Left lobe of liver (tissue), 2 donors: ENCODE measurements at places on chromosomes 7 and 10.

GRCh38 chr7:94405506-94405905 is 10.8 kb downstream of the COL1A2 start:
- no peak for DNase-seq

GRCh38 chr10:43407148-43407575 is 1.8 kb downstream of the HNRNPF start:
- peak; percentile 75 for DNase-seq

GRCh38 chr7:8131694-8132605 is 130.0 kb downstream of the ICA1 start:
- DNase-seq, result no peak

GRCh38 chr7:27917119-27917518 is 177.2 kb downstream of the TAX1BP1 start:
- no peak for DNase-seq

DNA sequence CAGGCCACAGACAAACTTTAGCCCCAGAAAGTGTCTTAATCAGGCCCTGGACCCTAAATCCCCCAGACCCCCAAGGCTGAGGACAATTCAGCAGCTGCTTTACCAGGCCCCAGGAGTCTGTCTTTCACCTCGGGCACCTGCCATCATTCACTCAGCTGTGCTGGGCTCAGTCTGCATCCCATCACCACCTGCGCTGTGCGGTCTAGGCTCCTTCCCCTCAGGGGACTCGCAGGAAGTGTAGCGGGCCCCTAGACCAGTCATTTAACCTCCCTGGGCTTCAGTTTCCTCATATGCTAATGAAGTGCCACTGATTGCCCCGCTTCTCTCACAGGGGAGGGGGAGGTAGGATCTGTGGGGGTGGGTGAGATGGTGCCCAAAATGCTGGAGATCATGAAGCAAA is 76.4 kb upstream of the ZMIZ1 start:
- no peak for DNase-seq

GRCh38 chr10:130463876-130464364 is 327.7 kb downstream of the GLRX3 start:
- peak; percentile 30 for DNase-seq

- DNase-seq, result no peak
Measured at GRCh38 chr7:28106321-28106829, 74.2 kb downstream of the JAZF1 start.

GRCh38 chr7:66307591-66308215 is 102.6 kb downstream of the TPST1 start:
- DNase-seq, result peak; percentile 66

- DNase-seq, result no peak
Measured at GRCh38 chr7:96329241-96329640, 7.3 kb upstream of the SLC25A13 start.

GRCh38 chr10:123402656-123403055 is 248.5 kb downstream of the BUB3 start:
- no peak for DNase-seq

GRCh38 chr10:95456516-95456915 is 104.7 kb downstream of the SORBS1 start:
- no peak for DNase-seq

GRCh38 chr7:26657206-26657641 is 207.2 kb downstream of the SKAP2 start:
- no peak for DNase-seq

GRCh38 chr7:4830176-4830575 is 31.7 kb downstream of the PAPOLB start:
- DNase-seq, result no peak

- DNase-seq, result no peak
Measured at GRCh38 chr7:36652431-36652830, 71.9 kb downstream of the AOAH start.
